ENCODE measurements at places on chromosomes 7 and 10.

GRCh38 chr10:4006858-4007257 lies 221.8 kb upstream of the KLF6 start:
- DNase-seq = no peak

GRCh38 chr7:88969167-88969566 lies 173.6 kb upstream of the TEX47 start:
- DNase-seq = no peak

- DNase-seq = no peak
Measured at GRCh38 chr7:121876656-121877500, 3.9 kb downstream of the PTPRZ1 start.

- no peak for DNase-seq
Measured at GRCh38 chr7:45026013-45026412, 26.0 kb downstream of the CCM2 start.

DNA sequence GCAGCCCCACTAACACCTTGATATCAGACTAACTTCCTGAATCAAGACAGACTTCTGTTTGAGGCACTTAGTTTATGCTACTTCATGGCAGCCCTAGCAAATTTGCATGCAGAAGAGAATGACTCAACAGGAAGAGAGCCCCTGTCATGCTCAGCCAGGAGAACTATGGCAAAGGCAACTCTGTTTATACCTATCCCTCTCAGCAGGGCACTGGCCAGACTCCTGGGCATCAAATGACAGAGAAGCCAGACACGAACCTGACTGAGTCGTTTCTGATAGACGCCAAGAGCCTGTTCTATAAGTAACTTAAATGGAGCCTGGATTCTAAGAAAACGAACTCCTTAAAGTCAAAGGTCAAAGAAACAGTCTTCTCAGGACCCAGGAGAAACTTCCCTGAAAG lies 50.9 kb upstream of the UNC5B start:
- no peak for DNase-seq

- DNase-seq = no peak
Measured at GRCh38 chr10:60340973-60341372, 48.7 kb downstream of the ANK3 start.
